Activated naive CD4-positive, alpha-beta T cell (primary cell): ENCODE measurements at places on chromosomes 5 and 9.

GRCh38 chr9:125651576-125652232 lies 55.3 kb downstream of the MAPKAP1 start:
- no peak for DNase-seq

DNA sequence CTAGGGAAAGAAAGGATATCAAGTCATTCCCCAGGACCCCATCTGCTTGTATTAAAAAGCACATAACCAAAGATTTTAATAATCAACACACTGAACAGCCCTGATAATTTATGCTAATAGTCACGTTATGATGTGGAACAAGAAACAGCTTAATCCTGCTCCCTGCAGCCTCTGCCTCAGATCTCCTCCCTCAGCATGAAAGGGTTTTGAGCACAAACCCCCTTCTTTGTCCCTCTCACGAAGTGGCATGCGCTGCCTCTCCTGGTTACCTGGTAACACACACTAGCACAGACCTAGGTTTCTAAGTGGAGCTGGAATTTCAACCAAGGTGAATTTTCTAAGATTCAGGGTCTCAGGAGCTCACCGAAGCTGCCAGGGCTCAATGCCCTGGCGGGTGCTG lies 5.1 kb downstream of the IGFBPL1 start:
- no peak for DNase-seq

DNA sequence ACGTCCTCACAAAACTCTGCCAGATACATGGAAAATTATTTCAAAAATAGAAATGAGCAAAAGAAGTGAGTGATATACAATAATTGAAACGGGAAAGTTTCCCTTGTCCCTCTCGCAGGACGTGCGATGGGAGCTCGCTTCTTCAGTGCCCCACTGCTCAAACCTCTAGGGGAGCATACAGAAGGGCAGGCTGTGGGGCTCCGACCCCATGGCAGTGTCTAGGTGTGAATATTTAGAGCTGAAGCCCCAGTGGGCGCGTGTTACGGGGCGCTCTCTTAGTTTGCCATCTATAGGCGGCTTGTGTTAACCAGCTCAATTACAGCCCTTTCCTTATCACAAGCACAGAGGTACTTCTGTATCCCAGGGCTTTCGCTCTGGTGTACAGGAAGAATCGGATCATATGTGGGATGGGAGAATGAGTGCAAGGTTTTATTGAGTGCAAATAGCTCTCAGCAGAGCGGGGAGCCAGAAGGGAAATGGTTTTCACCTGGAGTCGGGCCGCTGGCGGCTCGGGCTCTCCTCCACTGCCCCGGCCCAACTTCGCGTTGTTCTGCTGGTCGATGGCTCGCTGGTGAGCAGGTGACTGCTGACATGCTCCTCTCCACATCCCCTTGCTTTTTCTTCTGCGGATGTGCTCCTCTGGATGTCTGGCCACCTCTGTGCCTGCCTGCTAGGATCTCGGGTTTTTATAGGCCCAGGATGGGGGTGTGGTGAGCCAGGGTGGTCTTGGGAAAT lies 334.0 kb upstream of the PTPRD start:
- no peak for DNase-seq

GRCh38 chr5:146669656-146670055 lies 153.7 kb upstream of the GPR151 start:
- no peak for DNase-seq

DNA sequence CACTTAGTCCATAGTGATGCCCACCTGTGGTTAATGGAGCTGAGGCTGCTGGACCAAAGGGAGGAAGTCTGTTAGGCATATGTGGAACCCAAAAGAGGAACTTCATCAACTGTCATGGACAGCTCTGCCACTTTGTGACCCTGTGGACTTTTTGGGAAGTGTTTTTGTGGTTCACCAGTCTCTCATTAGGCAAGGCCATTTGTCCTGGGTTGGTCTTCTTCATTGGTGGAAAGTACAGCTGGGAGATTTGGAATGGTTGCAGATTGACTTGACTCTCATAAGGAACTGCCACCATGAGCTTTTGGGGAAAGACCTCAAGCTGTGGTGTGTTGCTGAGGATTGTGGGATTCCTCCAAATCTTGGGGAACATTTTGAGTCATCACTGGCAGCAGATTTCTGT lies 31.9 kb upstream of the IL12B start:
- no peak for DNase-seq
